ENCODE measurements at places on chromosomes 3 and 15. TPM values are rescaled to one million over a fixed set of nuclear protein-coding genes. Genes with fewer than 3 reads are reported as not detected.

- no peak overlapping the region for H3K27ac ChIP-seq
- DNase-seq = no peak
- H3K4me3 ChIP-seq = no peak overlapping the region
- H3K4me1 ChIP-seq = no peaks in the 10 kb centered on the region
- no peaks in the 10 kb centered on the region for H3K36me3 ChIP-seq
- H3K27me3 ChIP-seq = no peaks in the 10 kb centered on the region
Measured at GRCh38 chr3:150135287-150135721, 164.6 kb upstream of the PFN2 start.

GRCh38 chr3:113006359-113007056 lies 15.7 kb downstream of the GTPBP8 start:
- DNase-seq = no peak
- no peaks in the 10 kb centered on the region for H3K36me3 ChIP-seq
- H3K27ac ChIP-seq = no peak overlapping the region
- H3K4me3 ChIP-seq = no peak overlapping the region

DNA sequence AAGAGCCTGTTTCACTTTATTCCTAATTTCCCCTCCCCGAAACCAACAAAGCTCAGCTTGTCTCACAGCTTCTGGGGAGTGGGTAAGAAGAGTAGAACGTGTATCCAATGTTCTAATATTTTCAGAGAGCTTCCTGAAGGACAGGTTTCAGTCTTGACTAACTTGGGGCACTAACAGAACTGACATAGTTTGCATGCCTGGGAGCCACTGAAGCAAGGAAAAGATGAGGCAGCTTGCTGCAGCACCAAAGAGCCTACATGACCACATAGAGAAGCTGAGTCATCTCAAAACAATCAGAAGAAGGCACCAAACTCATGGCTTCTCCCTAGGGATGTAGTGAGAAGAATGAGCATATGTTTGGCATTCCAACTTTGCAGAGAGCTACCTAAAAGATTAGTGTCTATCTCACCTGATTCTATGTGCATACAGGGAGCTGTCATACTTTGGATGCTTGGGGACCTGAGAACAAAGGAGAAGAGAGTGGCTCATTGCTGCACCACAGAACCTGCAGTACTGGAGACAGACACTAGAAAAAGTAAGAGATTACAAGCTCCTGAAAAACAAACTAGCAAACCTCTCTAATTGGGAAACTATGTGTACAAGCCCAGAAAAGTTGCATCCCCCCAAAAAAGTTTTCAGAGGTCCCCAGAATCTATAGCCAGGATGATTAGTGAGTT lies 86.9 kb downstream of the DCLK3 start:
- no peak overlapping the region for H3K4me3 ChIP-seq
- H3K36me3 ChIP-seq = no peaks in the 10 kb centered on the region
- H3K27ac ChIP-seq = no peak overlapping the region

GRCh38 chr15:74128785-74129585 lies 1.4 kb upstream of the ISLR2 start:
- H3K4me1 ChIP-seq = peaks cover 31% of the 10 kb centered on the region
- H3K27ac ChIP-seq = no peak overlapping the region

GRCh38 chr15:58115692-58116091 lies 22.5 kb upstream of the AQP9 start:
- H3K4me1 ChIP-seq = no peaks in the 10 kb centered on the region
- no peak overlapping the region for H3K4me3 ChIP-seq
- H3K27me3 ChIP-seq = peaks cover 2% of the 10 kb centered on the region
- DNase-seq = no peak
- H3K36me3 ChIP-seq = no peaks in the 10 kb centered on the region

GRCh38 chr3:61223451-61223850 lies 27.8 kb downstream of the FHIT start:
- H3K4me1 ChIP-seq = no peaks in the 10 kb centered on the region
- H3K36me3 ChIP-seq = no peaks in the 10 kb centered on the region
- no peak for DNase-seq
- no peaks in the 10 kb centered on the region for H3K27me3 ChIP-seq
- H3K27ac ChIP-seq = no peak overlapping the region
- no peak overlapping the region for H3K4me3 ChIP-seq

- H3K27me3 ChIP-seq = no peaks in the 10 kb centered on the region
- no peak overlapping the region for H3K27ac ChIP-seq
- H3K4me1 ChIP-seq = no peaks in the 10 kb centered on the region
- no peaks in the 10 kb centered on the region for H3K36me3 ChIP-seq
- no peak overlapping the region for H3K4me3 ChIP-seq
Measured at GRCh38 chr3:67947808-67948508, 293.5 kb upstream of the SUCLG2 start.

DNA sequence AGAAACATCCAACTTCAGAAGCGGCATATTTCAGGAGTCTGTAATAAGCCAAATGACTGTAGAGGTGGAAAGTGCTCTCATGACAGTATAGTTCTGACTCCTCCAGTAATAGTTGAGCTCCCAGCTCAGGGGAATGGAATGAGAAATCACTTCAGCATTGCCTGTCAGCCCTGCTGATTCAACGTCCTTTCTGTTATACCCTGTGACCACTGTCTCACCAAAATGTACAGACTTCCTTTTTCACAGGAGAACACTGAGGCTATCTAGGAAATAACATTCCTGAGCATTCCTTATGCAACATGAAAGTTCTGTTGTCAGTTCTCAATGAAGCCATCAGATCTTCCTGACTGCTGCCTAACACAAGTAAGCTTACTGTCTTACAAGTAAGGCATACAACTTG lies 284.5 kb upstream of the MME start:
- no peaks in the 10 kb centered on the region for H3K4me1 ChIP-seq
- H3K27ac ChIP-seq = no peak overlapping the region
- no peak for DNase-seq
- no peaks in the 10 kb centered on the region for H3K27me3 ChIP-seq

CSNK1G1 gene
- total RNA-seq = 21.4 TPM

PIGZ gene
- total RNA-seq = 3.4 TPM

ZNF619 gene
- total RNA-seq = 3.9 TPM

GOLGA6L4 gene
- total RNA-seq = 4.1 TPM

C3orf20 gene
- total RNA-seq = not detected

WDR93 gene
- total RNA-seq = not detected
